ENCODE measurements at places on chromosomes 13 and 19.

- DNase-seq = no peak
Observed at GRCh38 chr13:53141336-53141735, 112.7 kb downstream of the OLFM4 start.

DNA sequence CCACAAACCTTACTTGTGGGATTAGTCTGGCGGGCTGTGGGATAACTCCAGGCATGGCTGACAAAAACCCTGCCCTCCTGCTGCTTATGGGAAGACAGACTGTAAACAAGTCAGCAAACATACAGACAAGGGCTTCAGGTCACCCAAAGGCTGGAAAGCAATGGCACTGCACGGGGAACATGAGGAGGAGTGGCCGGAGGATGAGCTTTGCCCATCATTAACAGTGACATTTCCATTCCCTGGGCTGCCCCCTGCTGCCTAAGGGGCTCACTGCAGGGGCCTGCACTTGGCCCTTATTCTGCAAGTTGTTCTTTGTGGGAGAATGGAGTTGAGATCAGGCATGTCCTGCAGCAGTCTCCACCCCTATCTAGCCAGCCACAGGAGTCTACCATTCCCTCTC is 91.3 kb downstream of the UQCRFS1 start:
- DNase-seq = no peak

DNA sequence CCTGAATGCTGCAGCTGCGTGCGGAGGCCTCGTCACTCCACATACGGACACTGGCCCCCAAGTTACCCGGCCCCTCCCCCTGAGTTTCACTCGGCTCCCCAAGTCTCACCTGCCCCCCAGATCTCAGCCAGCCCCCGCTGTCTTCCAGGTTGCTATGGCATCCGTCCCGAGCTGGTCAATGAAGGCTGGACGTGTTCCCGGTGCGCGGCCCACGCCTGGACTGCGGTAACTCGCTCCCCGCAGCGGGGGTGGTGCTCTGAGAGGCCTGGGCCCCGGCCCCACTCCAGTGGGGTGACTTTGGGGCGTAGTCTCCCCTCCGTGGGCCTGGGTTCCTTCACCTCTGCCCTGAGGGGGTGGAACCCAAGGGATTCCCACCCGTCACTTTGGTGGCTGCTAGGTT is 168.2 kb downstream of the KDM4B start:
- DNase-seq = no peak

DNA sequence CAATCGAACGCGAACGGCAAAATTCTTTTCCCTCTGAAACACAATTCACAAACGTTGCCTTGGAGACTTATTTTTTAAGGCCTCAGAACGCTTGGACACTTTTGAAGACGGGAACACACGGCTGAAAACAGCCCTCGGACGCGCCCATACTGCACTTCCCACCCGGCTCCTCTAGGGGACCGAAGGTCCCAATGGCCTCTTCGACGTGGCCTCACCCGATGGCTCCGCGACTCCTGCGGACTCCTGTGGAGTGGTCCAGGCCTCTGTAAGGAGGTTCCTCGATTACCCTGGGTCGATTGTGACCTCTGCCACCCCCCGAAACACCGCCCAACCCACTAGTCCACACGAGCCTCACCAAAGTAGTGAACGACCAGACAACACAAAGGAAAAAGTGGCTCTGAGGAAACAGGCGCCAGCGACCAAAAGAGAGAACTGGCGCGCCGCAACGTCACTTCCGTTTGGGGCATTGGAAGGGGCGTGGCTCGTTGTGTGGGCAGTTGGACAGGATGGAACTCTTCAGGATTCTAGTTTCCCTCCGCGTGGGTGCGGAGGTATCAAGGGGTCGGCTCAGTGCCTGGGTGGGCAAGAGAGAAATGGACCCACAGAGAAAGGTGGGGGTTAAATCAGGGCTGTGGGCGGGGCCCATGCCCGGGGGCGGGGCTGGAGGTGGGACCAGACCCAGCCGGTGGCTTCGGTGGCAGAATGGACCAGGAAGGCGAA is at the start of gene ZNF560:
ZNF560 (minus strand) TSS at position 434 of the 720 bp plus-strand sequence. CDS start 23,303 bp downstream, outside the sequence.
- DNase-seq = no peak

- no peak for DNase-seq
Observed at GRCh38 chr19:29495091-29495490, 30.7 kb upstream of the VSTM2B start.

Measured in RWPE1 (cell line).